HS-5 (cell line): ENCODE measurements at places on chromosomes 6 and 20.

DNA sequence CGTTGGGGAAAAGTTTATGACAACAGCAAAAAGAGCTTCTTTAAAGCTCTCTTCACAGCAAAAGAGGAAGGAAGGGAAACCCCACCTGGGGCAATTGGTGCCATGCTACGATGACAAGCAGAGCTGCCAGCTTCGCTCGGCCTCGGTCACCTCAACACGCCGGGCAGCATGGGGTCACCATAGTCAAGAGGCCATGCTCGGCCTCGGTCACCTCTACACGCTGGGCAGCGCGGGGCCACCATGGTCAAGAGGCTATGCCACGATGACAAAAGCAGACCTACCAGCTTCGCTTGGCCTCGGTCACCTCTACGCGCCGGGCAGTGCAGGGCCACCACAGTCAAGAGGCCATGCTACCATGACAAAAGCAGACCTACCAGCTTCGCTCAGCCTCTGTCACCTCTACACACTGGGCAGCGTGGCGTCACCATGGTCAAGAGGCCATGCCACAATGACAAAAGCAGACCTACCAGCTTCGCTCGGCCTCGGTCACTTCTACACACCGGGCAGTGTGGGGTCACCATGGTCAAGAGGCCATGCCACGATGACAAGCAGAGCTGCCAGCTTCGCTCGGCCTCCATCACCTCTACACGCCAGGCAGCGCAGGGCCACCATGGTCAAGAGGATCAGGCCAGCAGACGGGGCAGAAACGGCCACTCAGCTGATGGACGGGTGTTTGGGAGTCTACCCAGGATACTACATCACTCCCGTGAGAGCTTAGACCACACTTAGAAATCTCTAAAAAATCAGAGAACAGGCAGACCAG is 12.1 kb downstream of the APMAP start:
- DNase-seq: no peak

DNA sequence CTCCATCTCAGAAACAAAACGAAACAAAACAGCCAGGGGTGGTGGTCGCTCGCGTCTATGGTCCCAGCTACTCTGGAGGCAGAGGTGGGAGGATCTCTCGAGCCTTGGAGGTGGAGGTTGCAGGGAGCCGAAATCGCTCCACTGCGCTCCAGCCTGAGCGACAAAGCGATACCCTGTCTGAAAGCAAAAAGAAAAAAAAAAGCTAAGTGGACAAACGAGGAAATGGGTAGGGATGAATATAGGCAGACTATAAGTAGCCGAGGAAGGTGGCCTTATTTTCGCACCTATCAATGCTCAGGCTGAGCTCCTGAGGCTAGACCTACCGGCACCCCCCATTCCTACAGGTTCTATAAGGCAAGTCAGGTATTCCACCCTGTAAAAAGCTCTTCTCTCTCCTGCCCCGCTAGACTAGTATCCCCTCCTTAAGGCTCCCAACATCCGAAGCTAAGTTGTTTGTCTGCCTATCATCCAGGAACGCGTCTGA is 650 bp upstream of the CASP8AP2 start:
- DNase-seq: no peak

DNA sequence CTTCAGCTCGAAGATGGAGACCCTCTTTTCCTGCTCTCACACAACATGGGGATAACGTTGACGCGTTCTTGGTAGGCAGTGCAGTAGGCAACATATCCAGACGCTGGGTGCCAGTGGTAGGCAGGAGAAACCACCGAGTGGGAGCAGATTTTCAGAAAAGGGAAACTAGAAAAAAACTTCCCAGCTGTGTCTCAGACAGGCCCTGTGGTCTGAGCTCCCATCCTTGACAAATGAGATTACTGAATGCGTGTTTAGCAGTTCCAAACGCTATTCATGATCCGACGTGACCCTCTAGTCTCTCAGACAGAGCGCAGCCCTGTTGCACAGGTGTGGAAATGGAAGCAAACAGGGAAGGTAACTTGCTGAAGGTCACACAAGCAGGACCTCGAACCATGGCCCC is 83.9 kb upstream of the DUSP22 start:
- DNase-seq: no peak

DNA sequence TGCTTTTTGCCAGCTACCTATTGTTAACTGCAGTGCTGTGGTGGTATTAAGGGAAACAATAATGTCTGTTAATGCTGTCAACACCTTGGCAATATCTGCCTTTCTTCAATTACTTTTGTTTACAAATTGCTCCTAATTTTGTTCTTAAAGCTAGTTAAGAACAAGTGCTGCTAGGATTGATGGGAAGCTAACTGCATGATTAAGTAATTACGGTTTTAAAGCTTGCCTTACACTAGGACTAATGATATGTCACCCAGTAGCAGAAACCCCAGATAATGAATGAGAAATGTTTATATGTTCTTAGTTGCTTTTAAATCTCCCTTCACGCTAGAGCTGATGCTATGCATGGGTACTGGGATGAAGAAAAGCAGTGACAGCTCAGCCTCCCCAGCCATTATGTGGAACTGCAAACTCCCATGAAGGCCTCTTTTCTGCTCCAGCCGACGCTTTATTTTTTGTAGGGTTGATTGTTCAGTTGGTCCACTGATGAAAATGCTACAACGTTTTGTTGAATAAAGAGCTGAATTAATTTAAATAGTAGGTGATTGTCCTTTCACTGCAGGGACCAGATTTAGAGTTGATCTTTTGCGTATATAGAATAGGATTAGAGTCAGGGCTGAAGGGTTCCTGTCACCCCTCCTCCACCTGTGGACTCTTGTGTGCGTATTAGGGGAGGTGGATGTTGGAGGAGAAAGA is 610.5 kb downstream of the TFAP2B start:
- no peak for DNase-seq

DNA sequence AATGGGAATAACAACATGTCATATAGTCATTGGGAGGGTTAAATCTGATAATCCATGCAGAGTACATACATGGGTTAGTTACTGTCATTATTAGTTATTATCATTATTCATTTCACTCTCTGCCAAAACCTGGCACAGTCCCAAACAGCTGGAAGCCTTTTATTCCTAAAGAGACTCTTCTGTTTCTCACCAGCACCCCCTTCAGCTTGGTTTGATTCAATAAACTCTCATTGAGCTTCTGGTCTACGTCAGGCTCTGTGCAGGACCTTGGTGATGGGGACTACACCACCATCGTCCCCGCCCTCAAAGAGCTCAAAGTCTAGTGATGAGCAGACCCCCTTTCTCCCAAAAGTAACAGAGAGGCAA is 2.3 kb downstream of the KCNK15 start:
- no peak for DNase-seq

GRCh38 chr20:48470141-48470540 is 357.7 kb downstream of the PREX1 start:
- no peak for DNase-seq

- DNase-seq: peak; percentile 16
These were observed 38.0 kb downstream of the PKHD1 start for GRCh38 chr6:52049252-52050050.

GRCh38 chr6:7468382-7469081 is 72.9 kb upstream of the DSP start:
- DNase-seq: no peak

DNA sequence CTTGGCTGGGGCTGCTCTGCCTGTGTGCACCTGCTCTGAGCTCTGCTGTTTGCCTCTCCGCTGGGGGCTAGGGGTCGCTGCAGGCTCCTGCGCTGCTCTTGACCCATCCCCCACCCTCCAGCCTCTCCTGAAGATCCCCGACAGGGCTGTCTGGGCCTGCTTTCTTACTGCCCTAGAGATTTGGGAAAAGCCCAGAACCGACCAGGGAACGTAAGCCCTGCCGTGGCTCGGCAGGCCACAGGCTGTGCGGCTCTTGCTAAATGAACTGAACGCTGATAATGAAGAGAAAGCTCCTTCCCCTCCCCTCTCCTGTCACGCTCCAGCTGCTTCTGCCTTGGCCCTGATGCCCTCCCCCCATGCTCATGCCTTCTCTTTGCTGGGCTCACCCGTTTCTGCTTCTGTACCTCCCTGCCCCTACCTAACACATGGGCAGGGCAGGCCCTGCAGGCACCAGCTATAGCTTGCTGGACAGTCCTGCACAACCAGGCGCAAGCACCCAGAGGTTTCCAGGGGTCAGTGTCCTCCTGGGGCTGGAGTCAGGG is 32.0 kb upstream of the PCMTD2 start:
- no peak for DNase-seq

DNA sequence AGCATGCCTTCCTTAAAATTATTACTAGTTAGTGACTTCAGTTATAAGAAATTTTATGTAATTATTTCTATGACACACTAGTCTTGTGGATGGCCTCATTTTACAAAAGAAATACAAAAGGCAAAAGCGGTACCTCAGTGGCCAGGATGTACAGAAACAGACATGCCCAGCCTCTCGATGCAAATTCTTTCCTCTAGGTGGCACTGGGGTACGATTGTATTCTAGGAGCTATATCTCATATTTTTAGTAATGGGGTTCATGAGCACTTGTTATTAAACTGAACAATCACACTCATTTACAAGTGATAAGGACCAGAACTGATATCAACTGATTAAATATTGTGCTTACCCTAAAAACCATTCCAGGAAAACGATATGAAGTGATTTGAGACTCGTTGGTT is 59.8 kb downstream of the SOD2 start:
- DNase-seq: no peak

DNA sequence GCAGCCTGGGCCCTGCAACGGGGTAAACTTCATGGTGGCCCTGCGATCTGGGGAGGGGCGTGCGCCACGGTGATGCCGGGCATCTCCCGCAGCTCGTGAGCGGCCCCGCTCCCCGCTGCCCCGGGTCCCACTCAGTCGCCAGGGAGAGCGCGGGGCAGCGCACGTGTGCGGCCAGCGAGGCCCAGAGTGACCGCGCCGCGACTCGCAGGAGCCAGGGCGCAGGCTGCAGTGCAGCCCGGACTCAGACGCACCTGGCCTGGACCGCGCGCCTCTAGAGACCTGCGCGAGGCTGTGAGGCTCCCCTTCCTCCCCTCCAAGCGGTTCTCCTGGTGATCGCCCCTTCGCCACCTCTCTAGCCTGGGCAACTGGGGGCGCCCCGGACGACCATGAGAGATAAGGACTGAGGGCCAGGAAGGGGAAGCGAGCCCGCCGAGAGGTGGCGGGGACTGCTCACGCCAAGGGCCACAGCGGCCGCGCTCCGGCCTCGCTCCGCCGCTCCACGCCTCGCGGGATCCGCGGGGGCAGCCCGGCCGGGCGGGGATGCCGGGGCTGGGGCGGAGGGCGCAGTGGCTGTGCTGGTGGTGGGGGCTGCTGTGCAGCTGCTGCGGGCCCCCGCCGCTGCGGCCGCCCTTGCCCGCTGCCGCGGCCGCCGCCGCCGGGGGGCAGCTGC is 652 bp downstream of the BMP6 start:
- DNase-seq: no peak

GRCh38 chr6:139354189-139354588 is 20.3 kb downstream of the CITED2 start:
- no peak for DNase-seq

GRCh38 chr6:143939364-143939763 is 68.7 kb downstream of the PLAGL1 start:
- DNase-seq: no peak

- no peak for DNase-seq
These were observed 136.5 kb downstream of the TMEM242 start for GRCh38 chr6:157186785-157187181.

- no peak for DNase-seq
These were observed 52.0 kb downstream of the BFSP1 start for GRCh38 chr20:17479063-17479657.

DNA sequence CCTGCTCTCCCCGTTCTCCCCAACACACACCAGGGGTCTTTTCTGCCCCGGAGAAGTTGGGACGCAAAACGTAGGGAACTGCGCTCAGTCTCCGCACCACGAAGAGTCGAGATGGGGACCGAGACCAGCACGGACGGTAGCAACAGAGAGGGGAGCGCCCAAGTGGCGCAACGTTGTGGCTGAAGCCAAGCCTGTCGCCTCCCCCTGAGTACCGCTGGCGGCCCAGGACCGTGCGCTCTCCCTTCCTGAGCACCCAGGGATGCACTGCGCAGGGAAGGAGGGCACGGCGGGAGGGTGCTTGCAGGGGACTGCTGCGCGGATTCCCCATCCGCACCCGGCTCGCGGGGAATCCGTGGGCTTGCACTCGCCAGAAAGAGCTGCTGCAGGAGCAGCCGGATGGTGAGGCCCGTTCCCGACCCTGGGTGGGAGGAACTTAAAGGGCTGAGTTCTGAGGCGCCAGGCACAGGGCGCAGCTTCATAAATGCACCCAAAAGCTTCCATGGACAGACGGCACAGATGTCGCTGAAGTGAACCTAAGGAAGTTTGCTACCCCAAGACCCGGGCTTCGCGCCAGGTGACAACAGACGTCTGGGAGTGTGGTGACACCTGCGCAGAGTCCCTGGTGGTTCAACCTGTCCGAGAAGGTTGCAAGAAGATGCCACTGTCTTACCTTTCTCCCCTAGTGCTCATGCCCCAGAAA is 178.7 kb downstream of the TBXT start:
- DNase-seq: no peak

GRCh38 chr20:25294459-25295385 is 46.8 kb downstream of the PYGB start:
- no peak for DNase-seq

GRCh38 chr6:138817799-138818198 is 21.9 kb downstream of the ECT2L start:
- DNase-seq: peak; percentile 69

GRCh38 chr6:167767715-167768107 is 59.0 kb upstream of the AFDN start:
- DNase-seq: no peak

- DNase-seq: no peak
These were observed 662.6 kb downstream of the RFPL4B start for GRCh38 chr6:113009682-113010081.

DNA sequence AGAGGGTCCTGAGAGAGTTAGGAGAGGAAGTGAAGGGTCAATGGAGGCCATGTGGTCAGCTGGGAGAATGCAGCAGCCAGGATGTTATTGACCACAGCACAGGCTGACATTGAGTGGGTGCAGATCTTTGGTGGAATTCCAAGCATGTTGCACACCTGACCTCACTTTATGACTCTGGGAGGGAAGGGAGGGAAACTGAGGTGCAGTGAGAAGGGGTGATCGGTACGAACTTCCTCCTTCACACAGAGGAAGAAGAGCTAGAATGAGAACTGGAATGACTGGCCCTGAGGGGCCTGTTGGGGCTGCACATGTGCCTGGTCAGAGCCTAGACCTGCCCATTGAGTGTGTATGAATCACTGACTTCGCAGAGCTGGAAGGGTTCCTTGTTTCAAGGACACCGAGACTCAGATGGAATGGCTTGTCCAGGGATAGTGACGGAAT is 9.8 kb downstream of the FAM83D start:
- DNase-seq: no peak

- DNase-seq: no peak
These were observed 56.5 kb upstream of the ADTRP start for GRCh38 chr6:11835065-11835464.

DNA sequence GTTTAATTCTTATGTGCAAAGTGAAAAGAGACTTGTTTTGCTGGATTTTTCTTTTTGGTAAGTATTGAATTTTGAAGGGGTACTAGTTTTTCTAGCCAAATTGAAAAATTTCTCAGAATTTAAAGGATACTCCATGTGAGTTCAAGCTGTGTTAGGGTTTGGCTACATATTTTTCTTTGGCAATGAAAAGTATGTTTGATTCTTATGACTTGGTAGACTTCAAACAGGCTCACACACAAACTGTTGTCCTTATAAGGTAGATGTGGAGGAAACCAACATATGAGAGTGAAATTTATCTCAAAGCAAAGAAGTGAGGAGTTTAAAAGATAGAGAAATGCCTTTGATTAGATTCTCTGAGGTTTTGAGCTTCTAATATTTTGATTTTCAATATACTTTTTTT is 356.7 kb downstream of the BCKDHB start:
- no peak for DNase-seq
